LoVo (cell line): ENCODE measurements at places on chromosomes 2 and 18.

DNA sequence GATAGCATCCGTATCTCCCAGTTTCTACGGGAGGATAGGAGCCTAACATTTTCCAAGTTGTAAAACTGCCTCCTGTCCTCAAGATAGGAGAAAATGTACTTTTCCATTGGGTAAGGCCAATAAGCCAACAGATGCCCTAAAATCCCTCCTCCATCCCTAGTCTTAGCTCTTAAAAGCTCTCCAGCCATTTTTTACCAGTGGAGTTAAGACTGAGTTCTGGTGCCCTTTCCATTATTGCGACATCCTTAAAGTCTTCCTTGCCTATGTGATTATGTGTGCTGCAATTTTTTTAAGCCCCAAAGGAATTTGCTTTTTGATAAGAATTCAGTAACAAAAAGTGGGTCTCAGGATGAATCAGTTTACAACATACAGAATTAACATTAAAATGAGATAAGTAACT lies 33.0 kb downstream of the LINC00305 start:
- DNase-seq: no peak

GRCh38 chr18:32910694-32911296 lies 138.0 kb upstream of the KLHL14 start:
- no peak for DNase-seq

GRCh38 chr2:68110102-68110501 lies 47.3 kb upstream of the C1D start:
- no peak for DNase-seq

DNA sequence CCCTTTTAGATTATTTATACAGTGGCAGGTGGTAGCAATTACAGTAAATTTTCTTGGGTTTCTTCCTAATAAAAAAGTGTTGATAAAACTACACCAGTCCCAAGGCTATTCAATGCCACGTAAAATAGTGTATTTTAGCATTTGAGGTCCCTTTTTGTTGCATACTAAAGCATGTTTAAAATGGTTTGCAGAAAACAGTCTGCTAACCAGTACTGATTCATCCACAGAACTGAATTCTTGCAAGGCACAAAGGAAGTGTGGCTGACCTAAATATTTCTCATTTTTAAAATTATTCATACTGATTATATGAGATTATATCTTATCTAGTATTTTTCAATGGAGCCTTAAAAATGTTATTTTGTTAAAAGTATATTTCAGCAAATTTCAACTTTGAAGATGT lies 98.1 kb downstream of the SMAD2 start:
- DNase-seq: no peak

DNA sequence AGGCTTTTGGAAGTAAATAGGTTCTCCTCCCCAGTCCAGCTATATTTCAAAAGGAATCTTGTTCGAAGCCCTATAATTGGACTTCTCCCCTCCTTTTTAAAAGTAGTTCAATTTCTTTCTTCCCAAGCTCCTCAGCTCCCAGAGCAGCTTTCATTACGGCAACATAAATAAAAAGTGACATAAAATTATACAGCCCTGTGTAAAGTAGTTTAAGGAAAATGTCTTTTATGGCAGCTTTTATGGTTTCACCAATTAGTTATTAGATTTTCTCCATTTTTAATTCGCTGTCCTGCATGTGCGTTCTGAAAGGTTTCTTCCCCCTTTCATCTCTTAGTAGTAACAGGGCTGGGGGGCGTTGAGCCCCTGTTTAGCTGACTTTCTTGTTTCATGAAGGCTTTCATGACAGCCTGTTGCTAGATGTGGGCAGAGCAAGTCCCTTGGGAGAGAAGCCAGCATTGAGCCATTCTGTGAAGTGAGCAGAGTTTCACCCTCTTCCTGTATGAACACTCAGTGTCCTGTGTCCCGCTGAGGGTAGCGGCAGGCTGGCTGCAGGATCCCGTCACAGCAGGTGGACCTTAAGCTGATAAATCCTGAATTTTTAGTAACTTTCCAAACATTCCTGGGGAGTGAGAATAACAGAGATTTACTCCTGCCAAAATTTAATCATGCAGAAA lies 229.7 kb upstream of the SPRED2 start:
- DNase-seq: no peak
